Immature natural killer cell (primary cell): ENCODE measurements at places on chromosomes 2 and 18.

GRCh38 chr2:55416786-55417568 lies 2.7 kb downstream of the CCDC88A start:
- no peak for DNase-seq

DNA sequence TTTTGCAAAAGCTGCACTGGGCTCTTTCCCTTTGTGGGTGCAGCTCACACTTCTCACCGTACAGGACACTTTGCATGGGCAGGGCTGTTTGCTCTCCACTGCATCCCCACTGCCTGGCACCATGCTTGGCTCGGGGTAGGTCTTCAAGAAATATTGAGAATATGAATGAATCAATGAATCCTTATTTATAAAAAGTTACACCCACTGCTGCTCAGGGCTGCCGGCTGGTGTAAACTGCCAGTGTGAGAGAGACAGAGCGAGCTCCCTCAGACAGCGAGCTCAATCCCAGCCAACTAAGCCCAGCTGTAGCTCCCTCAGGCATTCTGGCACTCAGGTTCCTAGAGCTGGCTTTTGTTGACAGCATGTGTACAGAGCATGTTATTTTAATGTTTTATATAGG lies 3.4 kb downstream of the TMEM185B start:
- DNase-seq, result no peak

DNA sequence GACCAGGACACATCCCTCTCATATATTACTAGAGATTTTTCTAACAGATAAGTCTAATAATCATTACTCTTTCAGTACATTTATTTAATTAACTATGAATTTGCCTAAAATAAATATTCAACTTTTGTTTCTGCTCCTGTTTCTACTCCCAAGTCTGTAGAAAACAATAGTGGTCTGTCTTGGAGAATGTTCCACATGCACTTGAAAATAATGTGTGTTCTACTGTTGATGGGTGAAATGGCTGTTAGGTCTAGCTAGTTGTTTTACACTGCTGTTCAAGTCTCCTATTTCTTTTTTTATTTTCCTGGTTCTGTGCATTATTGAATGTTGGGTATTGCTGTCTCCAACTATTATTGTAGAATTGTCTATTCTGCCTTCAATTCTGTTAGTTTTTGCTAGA lies 47.2 kb downstream of the SPOPL start:
- DNase-seq, result no peak

- no peak for DNase-seq
Observed at GRCh38 chr2:127577503-127577902, 42.0 kb downstream of the MYO7B start.

DNA sequence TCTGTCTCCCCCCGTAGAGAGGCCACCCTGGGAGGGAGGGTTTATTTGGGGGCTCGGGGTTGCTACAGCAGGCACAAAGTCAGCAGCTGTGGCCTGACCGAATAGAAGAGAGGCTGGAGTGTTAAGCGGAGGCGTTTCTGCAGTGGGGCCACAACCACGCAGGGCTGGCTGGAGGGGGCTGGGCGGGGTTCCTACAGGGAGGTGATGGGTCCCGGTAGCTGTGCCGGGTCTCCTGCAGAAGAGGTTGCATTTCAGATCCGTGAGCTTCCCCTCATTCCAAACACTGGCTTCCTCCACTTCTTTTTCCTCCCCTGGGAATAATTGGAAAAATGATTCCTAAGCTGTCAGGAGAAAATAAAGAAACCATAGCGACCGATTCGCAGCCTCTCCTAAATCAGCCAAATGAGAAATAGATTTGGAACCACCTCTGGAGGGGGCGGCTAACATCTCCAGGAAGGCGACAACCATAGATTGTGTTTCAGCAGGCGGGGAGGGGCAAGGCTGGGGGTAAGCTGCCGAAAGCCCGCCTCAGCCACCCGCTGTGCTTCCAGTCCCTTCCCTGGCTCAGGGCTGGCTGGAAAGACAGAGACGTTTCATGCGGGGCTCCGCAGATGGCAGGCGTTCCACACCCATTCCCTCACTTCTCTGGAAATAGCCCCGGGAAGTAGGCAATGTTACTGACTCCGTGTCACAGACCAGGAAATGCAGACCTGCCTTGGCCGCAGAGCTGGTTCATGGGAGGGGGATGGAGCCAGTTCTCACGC lies 85.6 kb upstream of the TAF1B start:
- peak; percentile 33 for DNase-seq

DNA sequence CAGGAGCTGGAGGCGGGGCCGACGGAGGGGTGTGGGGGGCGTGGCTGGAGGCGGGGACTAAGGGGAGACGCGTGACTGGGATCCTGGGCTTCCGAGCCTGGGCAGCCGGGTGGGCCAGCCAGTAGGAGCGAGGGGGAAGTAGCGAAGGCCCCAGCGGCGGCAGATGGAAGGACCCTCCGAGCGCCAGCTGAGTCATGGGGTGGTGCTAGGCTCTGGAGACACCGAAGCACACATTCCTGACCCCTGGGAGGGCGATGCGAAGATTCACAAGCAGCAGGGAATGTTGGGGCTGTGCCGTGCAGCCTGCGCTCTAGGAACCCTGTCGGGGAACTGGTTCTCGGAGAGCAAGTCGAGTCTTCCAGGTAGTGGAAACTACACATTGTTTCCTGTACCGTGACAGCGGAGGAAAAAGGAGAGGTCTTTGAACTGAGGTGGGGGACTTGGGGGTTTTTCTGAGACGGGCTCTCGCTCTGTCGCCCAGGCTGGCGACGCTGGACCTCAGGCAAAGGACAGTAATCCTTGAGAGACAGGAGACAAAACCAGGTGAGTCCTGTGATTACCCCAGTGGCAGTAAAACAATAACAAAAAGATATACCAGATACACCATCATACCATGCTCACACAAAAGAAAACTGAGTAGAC lies 650 bp upstream of the AFG3L2 start:
- no peak for DNase-seq

- no peak for DNase-seq
Observed at GRCh38 chr2:222160944-222161343, 137.9 kb downstream of the PAX3 start.

DNA sequence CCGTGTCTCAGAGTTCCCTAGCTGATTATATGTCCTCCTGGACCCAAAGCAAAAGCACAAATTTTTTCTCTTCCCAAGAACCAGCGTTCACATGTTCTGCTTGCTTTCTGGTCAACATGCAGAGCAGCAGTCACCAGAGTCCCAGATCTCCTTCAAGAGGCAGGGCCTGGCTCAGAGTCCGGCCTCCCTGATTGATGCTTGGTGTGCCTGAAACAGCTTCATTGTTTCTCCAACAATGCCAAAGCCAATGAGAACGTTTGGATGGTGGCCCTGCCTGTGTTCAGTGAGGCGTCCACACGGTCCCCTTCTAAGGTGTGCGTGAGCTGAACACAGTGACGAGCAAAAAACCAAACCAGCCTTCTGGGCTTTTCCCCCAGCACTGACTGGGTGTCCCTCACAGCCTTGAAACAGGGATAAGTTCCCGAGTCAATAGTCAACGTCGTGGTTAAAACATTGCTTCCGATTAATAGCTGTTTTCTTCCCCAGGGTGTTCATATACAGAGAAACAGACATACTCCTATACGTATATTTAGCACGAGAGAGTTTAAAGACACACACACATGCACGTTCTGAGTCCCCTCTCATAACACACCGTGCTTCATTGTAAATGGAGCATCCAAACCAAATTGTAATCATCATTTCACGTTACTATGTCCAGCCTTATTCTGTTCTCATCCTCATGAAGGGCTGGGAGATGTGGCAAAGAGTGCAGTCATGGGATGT lies 19.3 kb upstream of the POU3F3 start:
- no peak for DNase-seq

GRCh38 chr2:221495731-221496130 lies 76.4 kb downstream of the EPHA4 start:
- no peak for DNase-seq

DNA sequence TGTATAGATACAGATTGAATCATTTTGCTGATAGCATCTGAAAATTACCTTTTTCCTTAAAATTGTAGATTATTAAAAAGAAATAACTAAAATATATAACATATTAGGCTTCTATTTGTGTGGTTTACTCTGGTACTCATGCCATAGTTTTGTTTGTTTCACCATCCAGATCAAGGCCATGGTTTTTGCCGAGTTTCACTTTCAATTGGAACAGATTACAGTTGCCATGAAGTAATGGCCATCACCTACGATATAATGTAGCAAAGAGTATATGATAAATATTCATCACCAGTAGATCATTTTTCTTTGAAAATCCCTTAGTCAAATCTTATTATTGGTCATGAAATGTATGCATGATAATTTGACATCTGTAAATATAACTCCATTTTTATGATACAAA lies 11.9 kb upstream of the DNAH7 start:
- DNase-seq, result no peak

DNA sequence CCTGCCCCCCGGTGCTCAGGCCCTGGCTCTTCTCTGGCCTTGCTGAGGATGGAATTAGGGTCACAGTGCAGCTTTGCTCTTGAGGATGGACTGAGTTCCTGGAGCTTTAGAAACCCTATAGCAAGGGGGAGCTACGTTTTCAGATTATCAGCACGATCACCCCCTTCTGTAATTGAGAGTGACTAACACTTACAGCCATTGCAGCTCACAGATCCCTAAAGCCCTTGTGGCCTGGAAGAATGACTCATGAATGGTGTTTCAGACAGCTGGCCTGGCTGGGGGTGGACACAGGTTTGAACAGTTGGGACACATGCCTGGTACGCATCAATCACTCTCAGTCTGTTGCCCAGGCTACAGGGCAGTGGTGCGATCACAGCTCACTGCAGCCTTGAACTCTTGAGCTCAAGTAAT lies 79.7 kb upstream of the IGFBP5 start:
- no peak for DNase-seq

- no peak for DNase-seq
Observed at GRCh38 chr18:74856928-74857327, 259.3 kb downstream of the ZNF407 start.

- DNase-seq, result no peak
Observed at GRCh38 chr2:232464544-232464885, 8.6 kb downstream of the ALPI start.

DNA sequence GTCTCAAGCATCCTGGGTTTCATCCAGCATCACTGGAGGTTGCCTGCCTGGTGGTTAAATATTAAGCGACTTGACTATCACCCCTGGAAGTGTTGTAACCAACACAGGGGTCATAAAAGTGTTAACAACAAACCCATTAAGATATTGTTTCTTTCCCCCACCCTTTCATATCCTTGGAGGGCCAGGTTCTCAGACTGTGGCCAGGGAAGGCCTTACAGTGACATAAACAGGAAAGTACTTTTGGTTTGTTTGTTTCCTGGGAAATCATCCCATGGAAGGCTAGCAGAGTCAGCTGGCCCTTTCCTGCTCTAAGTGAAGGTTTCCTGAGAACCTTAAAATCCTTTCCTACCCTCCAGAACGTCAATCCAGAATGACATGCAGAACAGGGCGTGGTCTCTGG lies 160.9 kb downstream of the CLIP4 start:
- DNase-seq, result no peak

GRCh38 chr18:78980777-78981380 lies 1.3 kb downstream of the SALL3 start:
- no peak for DNase-seq

- no peak for DNase-seq
Observed at GRCh38 chr2:170467568-170468422, 247.3 kb upstream of the SP5 start.

DNA sequence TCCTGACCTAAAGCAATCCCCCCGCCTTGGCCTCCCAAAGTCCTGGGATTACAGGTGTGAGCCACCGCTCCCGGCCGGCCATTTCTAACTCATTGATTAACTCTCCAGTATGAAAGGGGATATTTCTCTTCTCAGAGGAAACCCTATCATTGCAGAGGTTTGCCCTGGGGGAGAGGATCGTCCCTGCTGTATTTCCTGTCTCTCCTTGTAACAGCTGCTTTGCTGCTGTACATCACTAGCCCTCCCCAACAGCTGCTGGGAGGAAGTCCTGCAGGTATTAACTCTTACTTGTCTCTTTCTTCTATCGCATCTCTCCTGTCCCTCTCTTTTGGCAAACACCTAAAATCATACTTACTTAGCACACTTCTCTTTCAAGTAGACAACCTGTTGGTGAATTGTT lies 219.0 kb upstream of the DSEL start:
- DNase-seq, result no peak

- DNase-seq, result no peak
Observed at GRCh38 chr2:164897469-164898260, 56.0 kb upstream of the COBLL1 start.

- DNase-seq, result no peak
Observed at GRCh38 chr18:74795751-74796150, 198.1 kb downstream of the ZNF407 start.

DNA sequence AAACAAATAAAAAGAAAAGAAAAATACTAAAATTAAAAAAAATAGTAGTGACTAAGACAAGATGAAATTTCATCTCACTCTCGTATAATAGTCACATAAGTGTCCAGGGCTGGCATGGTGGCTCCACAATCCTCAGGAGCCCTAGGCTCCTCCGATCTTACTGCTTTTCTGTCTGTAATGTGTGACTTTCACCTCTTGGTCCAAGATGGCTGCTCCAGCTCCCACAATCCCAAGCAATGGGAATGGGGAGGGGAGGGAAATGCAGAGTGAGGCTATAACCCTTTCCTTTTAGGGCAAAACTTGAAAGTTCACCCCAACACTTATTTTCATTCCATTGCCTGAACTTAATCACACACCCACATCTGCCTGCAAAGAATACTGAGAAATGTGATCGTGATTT lies 90.4 kb downstream of the MOGAT1 start:
- no peak for DNase-seq

- DNase-seq, result no peak
Observed at GRCh38 chr18:3067165-3067661, 54.3 kb upstream of the LPIN2 start.

DNA sequence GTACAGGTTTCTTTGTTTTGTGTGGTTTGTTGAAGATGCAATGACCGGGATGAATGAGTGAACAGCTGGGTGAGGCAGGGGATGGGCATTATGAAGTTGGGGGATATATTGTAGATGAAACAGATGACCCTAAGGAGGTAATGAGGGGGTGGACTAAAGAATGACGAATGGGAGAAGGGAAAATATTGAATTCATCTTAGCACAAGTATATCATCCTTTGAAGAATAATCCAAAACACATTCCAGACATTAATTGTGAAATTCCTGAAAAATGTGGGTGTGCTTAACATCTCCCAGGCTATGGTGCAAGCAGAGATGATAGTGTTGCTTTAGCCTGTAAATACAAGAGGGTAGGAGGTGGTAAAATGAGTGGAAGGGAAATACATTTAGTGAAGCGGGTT lies 5.8 kb downstream of the CRIM1 start:
- DNase-seq, result no peak

- DNase-seq, result no peak
Observed at GRCh38 chr2:145460112-145460511, 940.2 kb upstream of the ZEB2 start.

- no peak for DNase-seq
Observed at GRCh38 chr18:59461171-59461570, 102.1 kb upstream of the LMAN1 start.

GRCh38 chr2:203548887-203549286 lies 13.8 kb upstream of the RAPH1 start:
- DNase-seq, result no peak
